ENCODE measurements at places on chromosomes 7 and 10. TPM values are rescaled to one million over a fixed set of nuclear protein-coding genes. Genes with fewer than 3 reads are reported as not detected.

Gene COL28A1
- 0.73 TPM for total RNA-seq

Gene ARHGEF35
- total RNA-seq: 1.0 TPM

Gene AOAH
- 13.4 TPM for total RNA-seq

GRCh38 chr7:95906851-95907250 lies 134.5 kb downstream of the DYNC1I1 start:
- no peak for DNase-seq

- no peak for DNase-seq
Measured at GRCh38 chr7:53035499-53036412, at the start of gene POM121L12. POM121L12 (plus strand) TSS chr7:53035633; CDS start chr7:53035672, 39 bp downstream.

- no peak for DNase-seq
Measured at GRCh38 chr7:31028417-31028992, 23.6 kb upstream of the ADCYAP1R1 start.

DNA sequence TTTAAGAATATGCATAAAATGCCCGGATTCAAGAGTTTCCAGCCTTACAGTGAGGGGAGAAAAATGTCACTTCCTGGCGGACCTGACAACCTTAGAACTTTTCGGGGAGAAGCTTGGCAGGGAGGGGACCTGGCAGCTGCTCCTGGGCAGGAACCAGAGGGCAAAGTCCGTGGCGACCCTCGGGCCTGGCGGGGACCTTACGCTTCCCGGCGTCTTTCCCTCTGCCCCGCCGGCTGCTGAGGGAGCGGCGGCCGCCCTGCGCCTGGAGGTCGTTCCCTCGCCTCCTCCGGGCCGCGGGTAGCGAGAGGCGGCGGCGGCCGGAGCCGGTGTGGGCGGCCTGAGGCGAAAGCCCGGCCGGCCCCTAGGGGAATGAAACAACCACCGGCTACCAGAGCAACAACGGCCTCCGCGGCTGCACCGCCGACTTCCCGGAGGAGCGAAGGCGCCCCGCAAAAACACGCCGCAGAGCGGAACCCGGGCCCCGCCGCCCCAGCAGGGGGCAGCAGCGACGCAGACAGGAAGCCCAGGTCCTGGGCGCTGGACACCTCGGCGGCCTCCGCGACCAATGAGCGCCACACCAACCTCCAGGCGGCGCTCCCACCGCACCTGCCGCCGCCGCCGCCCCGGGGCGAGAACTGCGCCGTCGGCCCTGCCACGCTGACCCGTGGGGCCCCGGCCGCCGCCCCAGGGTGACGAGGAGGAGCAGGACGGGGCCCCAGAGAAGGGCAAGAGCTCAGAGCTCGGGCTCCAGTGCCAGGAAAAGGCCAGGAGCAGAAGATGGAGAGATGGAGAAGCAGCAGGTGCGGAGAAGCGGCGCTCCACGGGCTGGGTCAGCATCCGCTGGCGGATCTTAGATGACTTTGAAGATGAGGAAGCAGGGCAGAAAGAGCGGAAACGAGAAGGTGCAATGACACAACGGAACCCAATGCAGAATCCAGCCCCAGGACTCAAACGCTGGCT lies 10.5 kb upstream of the ACSM6 start:
- DNase-seq: peak; percentile 90

DNA sequence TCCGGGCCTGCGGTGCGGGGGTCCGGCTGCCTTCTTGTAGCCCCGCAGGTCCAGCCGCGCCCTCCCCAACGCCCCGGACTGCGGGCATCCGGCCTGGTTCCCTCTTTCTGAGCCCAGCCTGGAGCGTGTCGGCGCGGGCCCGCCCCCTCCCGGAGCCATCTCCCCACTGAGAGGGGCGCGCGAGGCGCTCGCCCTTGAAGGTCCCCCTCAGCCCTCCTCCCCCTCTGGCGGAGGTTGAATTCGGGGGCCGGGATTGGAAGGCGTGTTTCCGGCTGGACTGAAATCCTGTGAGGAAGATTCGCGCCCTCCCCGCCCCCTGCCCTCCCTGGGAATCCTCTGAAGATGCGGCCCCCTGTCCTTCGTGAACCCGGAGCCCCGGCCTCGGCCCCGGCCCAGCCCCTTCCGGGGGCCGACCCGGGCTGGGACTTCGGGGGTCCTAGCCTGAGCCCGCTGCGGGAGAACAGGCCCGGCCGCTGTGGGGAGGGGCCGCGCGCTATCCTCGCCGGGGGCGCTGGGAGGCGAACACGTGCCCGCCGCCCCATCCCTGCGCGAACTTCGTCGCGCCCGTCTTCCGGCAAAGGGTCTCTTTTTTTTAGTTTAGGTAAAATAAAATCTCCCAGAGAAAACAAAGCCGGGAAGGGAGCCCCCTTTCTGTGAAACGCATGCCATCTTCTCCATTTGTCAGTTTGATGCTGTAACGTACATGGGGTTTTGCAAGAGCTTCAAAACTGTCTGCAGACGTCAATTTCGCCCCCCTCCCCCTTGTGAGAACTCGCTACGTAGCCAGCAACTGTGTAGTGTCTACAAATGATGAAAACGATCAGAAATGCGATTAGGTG lies 636 bp downstream of the PDCD4 start:
- peak; percentile 93 for DNase-seq

DNA sequence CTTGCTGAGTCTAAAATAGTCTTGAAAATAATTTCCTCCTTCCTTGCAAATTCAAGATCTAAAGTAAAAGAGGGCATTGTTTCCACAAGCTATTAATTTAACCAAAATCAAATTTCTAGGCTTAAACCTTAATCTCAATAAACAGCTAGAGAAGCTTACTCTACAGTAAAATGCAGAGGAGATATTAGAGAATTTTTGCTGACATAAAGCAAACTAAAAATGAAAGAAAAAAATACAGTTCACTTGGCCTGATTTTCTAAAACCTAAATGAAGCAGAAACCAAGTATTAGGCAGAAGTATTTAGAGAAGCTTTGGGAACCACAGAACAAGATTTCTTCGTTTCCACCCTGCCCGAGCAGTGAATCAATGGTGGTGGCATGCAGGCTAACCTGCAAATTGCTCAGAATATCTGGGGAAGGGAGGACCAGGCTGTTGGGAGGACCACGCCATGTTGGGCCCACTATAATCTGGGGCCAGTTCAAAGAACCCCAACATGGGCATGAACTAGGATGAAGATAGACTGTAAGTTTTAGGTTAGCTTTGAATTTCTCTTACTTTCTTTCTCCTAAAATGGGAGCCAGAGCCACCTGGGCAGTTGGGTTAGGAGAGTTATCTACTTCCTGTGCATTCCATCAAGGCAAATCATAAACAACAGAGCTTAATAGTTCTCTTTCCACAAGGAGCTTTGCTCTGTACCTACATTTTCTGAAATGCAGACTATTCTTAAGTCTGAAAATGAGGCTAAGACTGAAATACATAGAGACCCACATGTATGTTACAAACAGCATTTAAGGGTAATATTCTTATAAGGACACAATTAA lies 4.1 kb downstream of the LAMB1 start:
- DNase-seq: no peak

DNA sequence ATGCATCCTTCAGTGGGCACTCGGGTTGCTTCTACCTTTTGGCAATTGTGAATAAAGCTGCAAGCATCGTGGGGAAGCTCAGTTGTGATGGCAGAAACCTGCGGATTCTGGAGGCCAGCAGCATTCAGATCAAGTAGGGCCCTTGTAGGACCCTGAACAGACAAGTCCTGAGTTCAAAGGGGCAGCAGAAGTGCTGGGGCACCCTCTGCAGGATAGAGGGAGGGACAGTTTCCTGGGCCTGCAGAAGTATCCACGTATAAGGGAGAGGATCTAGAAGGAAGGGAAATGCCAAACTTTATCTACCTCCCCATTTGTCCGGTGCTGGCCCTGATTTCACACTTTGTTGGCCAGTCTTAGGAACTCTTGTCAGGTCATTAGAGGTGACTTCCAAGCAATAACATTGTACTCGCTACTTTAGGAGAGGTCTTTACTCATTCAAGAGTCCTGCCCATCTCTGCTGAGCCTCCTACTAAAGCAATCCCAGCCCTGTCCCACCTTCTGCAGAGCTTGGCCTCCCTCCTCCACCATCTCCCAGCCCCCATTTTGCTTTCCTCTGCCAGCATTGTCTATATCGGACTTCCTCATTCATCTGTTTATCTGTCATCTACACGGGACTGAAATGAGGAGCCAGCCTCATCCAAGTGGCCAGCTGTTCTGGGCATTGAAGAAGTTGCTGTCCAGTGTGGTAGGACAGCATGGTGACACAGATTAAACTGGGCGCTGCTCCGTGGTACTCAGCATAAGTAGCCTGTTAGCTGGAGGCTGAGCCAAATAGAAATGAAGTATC lies 26.6 kb upstream of the R3HCC1L start:
- DNase-seq: no peak

DNA sequence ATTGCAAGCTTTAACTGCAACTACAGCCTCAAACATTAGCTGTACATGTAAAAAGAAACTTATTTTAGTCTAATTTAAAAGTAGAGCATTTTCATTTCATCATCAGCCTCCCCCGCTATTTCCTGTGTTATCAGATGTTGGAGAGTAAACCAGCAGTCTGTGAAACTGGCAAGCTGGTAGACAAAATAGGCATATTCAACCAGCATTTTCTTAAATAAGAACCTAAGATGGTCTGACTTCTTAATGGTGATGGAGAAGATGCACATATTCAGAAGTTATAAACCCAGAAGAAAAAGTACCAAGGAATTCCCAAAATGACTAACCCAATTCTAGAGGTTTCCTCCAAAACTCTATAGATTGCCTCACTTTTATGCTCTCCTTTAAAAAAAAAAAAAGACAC lies 24.9 kb downstream of the PIK3AP1 start:
- DNase-seq: no peak

GRCh38 chr10:3445648-3446047 lies 273.1 kb upstream of the PITRM1 start:
- no peak for DNase-seq

- no peak for DNase-seq
Measured at GRCh38 chr10:47289921-47290320, 10.1 kb upstream of the GDF10 start.

DNA sequence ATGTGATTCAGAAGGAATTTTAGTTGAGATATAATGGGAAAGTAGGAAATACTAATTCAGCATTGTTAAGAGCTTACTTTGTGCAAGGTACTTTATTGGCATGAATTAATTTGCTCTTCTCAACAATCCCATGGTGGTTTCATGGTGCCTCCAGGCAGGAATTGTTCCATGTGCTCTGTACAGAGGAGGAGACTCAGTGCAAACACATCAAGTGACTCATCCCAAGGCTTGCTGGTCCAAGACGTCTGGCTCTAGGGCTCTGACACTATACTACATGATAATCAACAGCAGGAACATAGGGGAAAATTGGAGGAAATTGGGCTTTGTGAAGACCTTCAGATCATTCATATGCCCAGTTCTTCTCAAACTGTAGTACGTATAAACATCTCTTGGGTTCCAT lies 66.5 kb upstream of the PRKG1 start:
- no peak for DNase-seq

DNA sequence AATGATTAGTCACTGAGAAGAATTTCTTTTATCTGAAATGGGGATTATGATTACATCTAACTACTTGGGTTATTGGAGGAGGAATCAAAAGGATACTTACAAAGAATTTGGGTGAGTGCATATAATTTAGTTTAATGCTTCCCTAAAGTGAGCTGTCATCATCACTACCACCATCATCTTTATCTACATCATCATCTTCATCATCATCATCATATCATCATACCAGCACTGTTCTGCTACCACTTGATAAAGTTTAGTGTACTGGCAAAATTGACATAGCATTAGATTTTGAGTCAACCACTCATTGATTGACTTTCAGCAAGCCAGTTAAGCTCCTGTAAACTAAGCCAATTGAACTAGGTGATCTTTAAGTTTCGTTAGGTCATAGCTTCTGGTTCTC lies 245.6 kb upstream of the DKK1 start:
- no peak for DNase-seq

DNA sequence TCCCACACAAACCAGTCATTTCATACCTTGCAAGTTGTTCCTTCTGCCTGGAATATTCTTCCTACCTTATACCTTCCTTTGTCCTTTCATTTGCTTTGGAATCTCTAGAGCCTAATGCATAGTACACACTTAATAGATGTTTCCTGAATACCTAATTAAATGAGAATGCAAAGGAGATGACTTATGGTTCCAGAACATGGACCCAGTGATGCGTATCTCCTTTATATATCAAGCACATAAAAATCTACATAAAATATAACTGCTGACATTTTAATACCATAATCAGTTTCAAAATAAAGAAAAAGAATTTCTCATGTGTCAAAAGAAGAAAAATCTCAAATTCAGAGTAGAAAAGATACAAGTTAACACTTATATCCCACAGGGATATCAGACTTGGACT lies 110.6 kb upstream of the ASAH2 start:
- no peak for DNase-seq

DNA sequence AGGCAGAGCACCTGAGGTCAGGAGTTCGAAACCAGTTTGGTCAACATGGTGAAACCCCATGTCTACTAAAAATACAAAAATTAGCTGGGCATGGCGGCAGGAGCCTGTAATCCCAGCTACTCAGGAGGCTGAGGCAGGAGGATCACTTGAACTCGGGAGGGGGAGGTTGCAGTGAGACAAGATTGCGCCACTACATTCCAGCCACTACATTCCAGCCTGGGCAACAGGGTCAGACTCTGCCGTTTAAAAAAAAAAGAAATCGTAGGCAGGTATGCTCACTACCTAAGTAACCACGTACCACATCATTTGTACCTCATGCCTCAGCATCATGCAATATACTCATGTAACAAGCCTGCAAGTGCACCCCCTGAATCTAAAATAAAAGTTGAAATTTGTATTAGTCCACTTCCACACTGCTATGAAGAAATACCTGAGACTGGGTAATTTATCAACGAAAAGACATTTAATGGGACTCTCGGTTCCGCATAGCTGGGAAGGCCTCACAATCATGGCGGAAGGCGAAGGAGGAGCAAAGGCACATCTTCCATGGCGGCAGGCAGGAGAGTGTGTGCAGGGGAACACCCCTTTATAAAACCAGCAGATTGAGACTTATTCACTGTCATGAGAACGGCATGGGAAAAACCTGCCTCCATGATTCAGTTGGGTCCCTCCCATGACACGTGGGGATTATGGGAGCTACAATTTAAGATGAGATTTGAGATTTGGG lies 8.1 kb upstream of the EIF4H start:
- no peak for DNase-seq

All from left lung (tissue), 14 donors.